ENCODE measurements at places on chromosomes 2 and 18.

- DNase-seq = no peak
These were observed 16.8 kb upstream of the ALLC start for GRCh38 chr2:3641181-3641580.

DNA sequence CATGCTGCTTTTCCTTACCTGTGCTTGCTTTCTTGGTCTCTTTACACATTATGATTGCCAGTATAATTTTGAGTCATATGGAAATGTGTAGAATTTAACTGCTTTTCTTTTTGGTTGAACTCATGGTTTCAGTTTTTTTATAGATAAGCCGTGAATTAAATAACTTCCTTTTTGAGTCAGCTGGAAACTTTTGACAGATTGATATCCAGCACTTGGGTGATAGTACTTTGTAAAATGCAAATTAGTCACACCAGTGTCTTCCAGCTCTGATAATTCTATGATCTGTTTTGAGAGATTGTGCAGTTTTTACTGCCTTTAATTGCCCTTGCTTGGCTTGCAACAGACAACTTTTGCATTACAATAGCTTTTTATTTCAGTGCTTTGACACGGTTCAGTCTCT, 86.4 kb downstream of the NCOA1 start:
- no peak for DNase-seq

DNA sequence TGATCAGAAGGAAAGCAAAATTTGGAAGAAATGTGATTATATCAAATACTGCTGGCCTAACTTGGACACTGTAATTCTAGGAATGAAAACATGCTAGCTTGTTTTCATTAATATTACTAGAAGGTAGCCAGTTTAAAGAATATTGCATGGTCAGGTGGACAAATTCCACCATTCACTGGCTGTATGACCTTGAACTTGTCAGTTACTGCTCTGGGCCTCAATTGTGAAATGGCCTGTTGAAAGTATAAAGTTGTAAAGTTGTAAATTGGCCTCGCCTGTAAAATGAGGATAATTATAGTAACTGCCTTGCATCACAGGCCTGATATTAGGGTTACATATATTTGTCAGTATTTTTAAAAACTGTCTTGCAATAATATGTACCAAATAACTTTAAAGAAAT, 398.4 kb upstream of the CHST9 start:
- no peak for DNase-seq

GRCh38 chr18:45208164-45208563, 407.1 kb upstream of the SLC14A2 start:
- no peak for DNase-seq

- no peak for DNase-seq
These were observed 292.8 kb downstream of the LNPK start for GRCh38 chr2:175709248-175709647.

DNA sequence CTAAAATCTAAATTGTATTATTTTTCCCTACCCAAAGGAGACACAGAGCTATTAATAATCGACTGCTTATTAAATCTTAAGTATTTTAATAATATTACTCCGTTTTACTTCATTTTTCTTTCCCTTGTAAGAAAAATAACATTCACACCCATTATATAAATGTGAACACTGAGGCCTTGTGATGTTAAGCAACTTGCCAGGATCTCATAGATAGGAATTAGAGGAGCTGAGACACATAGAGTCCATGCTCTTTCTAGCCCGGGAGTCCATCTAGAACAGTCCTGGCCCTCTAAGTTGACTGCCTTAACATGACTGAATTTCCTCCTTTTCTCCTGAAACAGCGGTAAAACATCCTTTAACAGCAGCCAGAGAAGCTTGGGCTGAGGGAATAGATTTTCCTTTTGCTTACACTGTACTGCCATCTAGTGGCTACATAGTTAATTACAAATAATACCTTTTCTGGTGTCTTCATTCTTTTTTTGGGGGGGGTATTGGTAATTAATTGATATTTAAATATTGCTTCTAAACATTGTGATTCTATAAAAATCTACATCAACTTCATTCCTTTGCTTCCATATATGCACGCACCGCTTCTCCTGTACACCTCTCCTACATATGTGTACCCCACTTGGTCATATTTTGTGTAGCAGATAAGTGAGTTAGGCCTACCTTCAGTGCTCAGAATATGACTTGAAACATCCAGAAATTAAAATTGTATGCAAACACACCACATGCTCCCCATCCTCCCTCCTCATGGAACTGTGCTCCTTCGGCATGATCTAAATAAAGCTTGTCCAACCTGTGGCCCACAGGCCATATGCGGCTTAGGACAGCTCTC, 125.8 kb upstream of the HNMT start:
- no peak for DNase-seq

GRCh38 chr2:25367296-25367695, 25.6 kb upstream of the DNMT3A start:
- no peak for DNase-seq

All from NCI-H1417 treated with DMSO at 0.1 percent for 48 hours (cell line).